ENCODE measurements at places on chromosomes 6 and 20. TPM values are rescaled to one million over a fixed set of nuclear protein-coding genes. Genes with fewer than 3 reads are reported as not detected.

Gene BPIFB2
- not detected for total RNA-seq

DNA sequence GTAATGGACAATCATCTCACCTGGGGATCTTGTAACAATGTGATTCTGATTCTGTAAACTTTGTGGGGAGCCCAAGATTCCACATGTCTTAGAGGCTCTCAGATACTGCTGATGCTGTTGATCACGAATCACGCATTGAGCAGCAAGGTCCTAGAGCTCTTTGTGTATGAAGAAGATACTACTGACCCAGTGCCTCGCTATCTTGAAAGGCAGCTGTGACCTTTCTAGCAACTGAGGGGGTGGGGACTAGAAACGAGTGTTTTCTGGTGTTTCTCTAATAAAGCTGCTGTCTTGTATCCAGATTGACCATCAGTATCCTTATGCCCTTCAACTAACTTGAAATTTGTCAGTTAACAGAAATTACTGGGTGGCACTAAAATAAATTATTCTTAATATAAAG is 142.9 kb downstream of the MTHFD1L start:
- ATAC-seq = no peak

DNA sequence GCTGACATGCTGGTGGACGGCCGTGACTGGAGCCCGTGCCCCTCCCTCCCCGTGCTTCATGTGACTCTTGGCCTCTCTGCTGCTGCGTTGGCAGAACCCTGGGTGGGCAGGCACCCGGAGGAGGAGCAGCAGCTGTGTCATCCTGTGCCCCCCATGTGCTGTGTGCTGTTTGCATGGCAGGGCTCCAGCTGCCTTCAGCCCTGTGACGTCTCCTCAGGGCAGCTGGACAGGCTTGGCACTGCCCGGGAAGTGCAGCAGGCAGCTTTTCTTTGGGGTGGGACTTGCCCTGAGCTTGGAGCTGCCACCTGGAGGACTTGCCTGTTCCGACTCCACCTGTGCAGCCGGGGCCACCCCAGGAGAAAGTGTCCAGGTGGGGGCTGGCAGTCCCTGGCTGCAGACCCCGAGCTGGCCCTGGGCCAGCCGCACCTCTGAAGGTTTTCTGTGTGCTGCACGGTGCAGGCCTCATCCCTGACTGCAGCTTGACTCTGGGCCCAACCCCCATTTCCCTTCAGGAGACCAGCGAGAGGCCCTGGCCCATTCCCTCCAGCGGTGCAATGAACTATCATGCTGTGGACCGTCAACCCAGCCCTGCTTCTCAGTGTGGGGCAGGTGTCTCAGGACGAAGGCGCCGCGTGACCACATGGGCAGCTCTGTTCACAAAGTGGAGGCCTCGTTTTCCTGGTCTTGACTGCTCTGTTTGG is 8.1 kb downstream of the NPBWR2 start:
- no peak for ATAC-seq

- no peak for ATAC-seq
Measured at GRCh38 chr6:11398451-11399326, 138.9 kb upstream of the TMEM170B start.

Gene SNHG17
- 21.4 TPM for total RNA-seq

Gene TNXB
- 84.8 TPM for total RNA-seq

- ATAC-seq = no peak
Measured at GRCh38 chr6:28682542-28682941, 156.9 kb downstream of the GPX5 start.

DNA sequence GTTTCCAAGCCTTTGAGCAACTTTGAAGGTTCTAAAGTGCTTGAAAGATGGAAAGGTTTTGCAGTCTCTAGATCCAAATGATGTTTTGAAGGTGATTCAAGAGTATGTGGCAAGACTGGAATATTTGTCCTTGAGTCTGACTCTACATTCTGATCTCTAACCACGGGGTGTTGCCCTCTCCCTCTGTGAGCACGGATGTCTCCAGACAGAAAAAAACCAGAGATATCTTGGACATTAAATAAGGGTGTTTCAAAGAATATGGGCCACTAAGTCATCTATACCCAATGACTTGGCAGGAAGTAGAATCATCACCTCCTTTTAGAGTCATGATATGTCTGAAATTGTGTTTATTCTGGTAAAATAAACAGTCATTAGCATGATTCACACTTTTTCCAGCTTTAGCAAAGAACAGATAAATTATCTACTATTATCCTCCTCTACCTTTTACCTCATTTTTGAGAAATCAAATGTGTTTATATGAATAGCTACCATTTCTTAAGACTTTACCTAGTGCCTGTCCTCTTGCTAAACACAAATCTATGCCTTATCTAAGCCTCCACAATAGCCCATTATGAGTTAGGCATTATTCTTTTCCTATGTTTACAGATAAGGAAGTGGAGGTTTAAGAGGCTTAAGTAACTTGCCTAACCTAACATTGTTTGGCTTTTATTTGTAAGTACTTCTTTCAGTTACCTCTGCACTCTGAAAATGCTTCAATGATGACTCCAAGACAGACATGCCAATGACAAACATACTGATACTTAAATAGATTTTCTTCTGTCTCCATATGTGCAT is 384.4 kb downstream of the BMP2 start:
- no peak for ATAC-seq

- ATAC-seq = no peak
Measured at GRCh38 chr6:158955255-158955654, 44.7 kb downstream of the RSPH3 start.

GRCh38 chr20:6265204-6265904 is 142.5 kb upstream of the FERMT1 start:
- ATAC-seq = no peak

Gene PCMT1
- total RNA-seq = 109 TPM

Gene SSTR4
- total RNA-seq = 0.62 TPM

GRCh38 chr6:149852180-149852579 is 12.0 kb downstream of the LRP11 start:
- peak; percentile 39 for ATAC-seq

GRCh38 chr6:24214984-24215383 is 89.0 kb downstream of the NRSN1 start:
- ATAC-seq = peak; percentile 62

Gene MOXD1
- total RNA-seq = 0.26 TPM

- no peak for ATAC-seq
Measured at GRCh38 chr6:100099189-100100074, 105.4 kb upstream of the MCHR2 start.

Gene RBBP8NL
- 0.89 TPM for total RNA-seq

DNA sequence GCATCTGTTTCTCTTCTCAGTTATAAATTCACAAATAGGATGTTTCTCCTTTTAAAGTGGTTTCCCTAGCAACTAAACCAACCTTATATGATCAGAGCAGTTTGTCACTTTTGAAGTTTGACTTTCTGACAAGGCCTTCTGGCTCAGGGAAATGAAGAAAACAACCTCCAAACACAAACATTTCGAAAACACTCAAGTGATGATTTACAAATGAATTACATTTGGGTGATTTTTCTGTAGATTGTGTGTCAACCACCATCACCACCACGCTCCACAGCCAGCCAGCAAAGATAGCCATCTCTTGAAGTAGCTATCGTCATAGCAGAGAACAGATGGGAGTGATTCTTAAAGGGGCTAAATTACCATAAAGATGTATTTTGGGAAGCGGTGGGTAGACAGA is 16.5 kb upstream of the MLIP start:
- no peak for ATAC-seq

DNA sequence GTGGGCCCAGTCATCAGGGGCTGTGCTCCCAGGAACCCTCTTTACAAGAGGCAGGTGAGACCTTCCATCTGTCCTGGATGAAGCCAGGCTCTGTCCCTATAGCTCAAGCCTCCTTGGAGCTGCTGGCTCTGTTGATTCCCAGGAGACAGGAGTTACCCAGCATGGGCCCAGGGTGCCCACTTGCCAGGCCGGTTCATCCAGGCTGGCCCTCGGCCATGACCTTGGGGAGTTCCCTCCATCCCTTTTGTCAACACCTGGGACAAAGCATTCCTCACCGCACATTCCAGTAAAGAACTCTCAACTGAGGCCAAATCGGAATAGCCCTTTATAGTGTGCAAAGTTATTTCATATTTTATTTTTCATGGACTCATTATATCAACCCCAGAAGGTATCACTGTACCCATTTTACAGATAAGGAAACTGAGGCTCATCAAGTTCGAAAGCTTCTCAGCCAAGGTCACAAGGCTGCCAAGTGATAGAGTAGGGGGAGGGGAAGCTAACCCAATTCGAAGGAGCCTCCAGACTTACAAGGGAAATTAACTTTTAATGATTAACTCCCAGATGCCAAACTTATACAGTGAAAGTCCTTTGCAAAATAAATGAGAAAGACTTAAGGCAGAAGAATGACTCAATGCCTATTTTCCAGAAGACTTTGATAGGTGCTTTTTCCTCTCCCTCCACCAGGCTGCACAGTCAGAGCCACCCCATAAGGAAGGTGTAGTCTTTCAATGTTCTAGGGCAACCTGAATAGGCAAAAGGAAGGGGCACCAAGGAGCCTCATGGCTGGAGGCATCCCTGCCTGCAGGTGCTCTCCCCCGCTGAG is 18.5 kb downstream of the SDC4 start:
- ATAC-seq = no peak

DNA sequence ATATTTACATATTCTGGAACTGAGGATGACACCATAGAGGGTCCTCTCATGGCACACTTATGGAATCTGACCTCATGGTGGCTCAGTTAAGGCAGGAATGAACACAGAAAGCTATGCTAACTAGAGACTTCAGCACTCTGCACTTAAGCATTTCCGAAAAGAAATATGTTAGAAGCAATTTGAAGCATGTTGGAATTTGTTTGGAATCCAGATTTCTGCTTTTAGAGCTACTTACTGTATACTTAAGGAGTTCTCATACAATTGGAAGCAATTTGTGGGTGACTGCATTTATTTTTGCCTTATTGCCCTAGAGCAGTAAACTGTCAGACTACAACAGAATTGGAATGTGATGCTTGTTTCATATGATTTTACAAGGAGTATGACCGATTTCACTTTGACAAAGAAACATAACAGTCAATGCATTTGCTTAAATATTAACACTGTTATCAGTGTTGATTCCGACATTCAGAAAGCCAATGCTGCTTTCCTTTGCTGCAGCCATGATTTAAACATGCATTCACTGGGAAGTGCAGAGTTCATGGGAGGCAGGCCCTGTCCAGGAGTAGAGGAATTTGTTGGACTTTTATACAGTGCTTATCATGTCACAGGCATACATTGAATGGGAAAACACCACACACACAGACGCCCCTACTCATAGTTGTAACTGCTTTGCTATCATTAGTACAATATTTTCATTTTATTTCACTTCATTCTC is 244.4 kb downstream of the SAMD5 start:
- peak; percentile 76 for ATAC-seq

Gene ARMH2
- not detected for total RNA-seq

- no peak for ATAC-seq
Measured at GRCh38 chr6:142926177-142926493, 18.8 kb downstream of the HIVEP2 start.

DNA sequence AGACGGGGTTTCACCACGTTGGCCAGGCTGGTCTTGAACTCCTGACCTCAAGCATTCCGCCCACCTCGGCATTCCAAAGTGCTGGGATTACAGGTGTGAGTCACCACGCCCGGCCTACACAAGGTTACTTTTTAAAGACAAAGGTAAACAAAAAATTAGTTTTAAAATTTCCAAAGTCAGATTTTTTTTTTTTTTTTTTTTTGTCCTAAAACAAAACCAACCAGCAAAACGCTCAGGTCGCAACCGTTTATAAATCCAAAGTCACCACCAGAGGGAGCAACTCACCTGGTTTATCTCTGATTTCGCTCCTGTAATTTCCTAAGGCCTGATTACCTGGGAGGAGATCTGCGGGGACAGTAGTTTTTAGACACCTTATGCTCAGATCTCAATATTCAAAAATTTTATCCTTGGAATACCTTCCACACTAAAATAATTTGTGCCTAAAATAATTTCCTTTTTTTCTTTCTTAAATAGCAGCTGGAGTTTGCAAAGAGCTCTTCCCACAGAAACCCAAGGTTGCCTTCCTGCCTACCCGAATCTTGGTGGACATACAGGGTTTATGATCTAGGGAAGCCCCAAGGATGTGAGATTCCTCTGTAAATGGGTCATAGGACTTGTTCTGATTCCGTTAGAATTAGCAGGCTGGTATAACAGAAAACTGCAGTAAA is 19.8 kb upstream of the TREM1 start:
- no peak for ATAC-seq

Gene GPSM3
- 1.0 TPM for total RNA-seq

Gene SYNGAP1
- total RNA-seq = 12.7 TPM

Gene SLC17A2
- total RNA-seq = 0.31 TPM

Gene COL19A1
- total RNA-seq = 0.83 TPM

Gene SERPINB6
- total RNA-seq = 20.4 TPM

DNA sequence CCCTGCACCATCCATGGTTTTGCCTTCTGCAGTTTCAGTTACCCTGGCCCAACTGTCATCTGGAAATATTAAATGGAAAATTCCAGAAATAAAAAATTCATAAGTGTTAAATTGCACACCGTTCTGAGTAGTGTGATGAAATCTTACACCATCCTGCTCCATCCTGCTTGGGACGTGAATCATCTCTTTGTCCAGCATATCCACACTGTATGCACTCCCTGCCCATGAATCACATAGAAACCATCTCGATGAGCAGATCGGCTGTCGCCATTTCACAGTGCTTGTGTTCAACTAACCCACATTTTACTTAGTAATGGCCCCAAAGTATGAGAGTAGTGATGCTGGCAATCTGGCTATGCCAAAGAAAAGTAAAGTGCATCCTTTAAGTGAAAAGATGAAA is 105.9 kb upstream of the ID4 start:
- peak; percentile 84 for ATAC-seq

Gene ZBTB2
- total RNA-seq = 13.2 TPM

- no peak for ATAC-seq
Measured at GRCh38 chr20:61748376-61748775, 317.3 kb downstream of the TAF4 start.

Gene CRISP2
- not detected for total RNA-seq

- ATAC-seq = no peak
Measured at GRCh38 chr6:88238901-88239300, 72.8 kb upstream of the CNR1 start.

DNA sequence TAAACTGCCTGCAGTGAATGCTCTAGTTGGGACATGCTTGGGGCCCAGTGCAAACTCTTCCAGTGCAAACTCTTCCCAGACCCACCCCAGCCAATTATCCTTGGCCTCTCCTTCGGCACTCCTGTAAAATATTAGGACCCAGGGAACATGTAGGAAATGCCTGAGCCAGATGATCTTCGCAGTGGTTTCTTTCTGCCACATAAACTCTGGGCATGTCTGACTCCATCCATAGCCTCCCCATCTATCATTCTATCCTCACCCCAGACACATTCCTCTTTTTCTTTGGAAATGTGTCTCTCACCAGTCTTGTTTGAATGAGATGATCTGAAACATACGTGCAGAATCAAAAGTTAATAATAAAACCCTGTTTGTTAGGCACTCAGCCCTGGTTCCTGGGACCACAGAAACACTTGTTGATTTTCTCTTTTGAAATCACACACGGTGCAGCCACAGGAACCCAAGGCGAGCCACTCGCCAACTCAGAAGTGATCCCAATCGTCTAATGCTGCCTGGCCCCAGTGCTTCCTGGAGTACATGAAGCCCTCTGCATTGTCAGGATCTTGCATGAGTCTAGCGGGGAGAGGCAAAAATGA is 108.9 kb upstream of the CST7 start:
- ATAC-seq = no peak

Gene SMLR1
- 0.18 TPM for total RNA-seq

- peak; percentile 76 for ATAC-seq
Measured at GRCh38 chr20:63520934-63521601, 503 bp downstream of the PPDPF start.

GRCh38 chr6:80789912-80790570 is 683.6 kb downstream of the BCKDHB start:
- ATAC-seq = no peak

GRCh38 chr20:726160-726559 is 42.1 kb downstream of the SLC52A3 start:
- no peak for ATAC-seq

Measured in motor neuron (in vitro differentiated cells).